HL-60 (cell line): ENCODE measurements at places on chromosomes 1 and 21.

GRCh38 chr1:155504207-155504606, 58.4 kb downstream of the ASH1L start:
- DNase-seq: no peak

DNA sequence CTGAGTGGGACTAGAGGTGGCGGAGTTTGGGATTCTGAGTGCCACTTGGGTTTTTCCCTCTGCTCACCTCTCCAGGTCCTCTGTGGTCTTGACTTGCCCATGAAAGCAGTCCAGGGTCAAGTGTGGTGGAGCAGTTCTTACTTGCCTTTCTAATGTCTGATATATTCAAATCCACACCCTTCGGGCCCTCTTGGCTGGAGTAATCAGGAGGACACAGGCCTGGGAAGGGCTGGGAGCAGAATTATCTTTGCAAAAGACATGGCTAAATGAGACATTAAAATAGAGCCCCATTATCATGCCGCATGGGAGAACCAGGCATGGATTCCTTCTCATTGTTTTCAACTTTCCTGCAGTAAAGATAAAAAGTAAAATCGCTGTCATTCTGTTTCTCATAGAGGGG, 74.0 kb downstream of the NFASC start:
- no peak for DNase-seq

GRCh38 chr1:210654176-210654981, 325.7 kb downstream of the HHAT start:
- DNase-seq: no peak

GRCh38 chr1:59071876-59072582, 224.9 kb upstream of the FGGY start:
- no peak for DNase-seq

DNA sequence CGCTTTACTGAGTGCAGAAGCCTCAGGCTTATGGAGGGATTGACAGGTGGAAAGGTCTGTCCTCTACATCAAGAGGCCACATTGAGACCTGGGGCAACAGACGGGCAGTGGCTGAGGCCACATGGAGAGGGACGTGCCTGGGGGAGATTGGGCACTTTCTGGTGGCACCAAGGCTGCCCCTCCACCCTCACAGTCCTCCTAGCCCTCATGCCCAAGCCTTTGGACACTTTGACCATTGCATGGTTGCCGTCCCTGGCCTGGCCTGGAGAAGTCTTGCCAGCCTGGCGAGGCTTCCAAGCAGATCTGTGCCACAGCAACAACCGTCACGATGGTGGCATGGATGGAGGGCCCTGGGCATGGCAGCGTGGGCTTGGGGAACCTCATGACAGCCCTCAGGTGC, 192.1 kb upstream of the VAMP3 start:
- DNase-seq: no peak

DNA sequence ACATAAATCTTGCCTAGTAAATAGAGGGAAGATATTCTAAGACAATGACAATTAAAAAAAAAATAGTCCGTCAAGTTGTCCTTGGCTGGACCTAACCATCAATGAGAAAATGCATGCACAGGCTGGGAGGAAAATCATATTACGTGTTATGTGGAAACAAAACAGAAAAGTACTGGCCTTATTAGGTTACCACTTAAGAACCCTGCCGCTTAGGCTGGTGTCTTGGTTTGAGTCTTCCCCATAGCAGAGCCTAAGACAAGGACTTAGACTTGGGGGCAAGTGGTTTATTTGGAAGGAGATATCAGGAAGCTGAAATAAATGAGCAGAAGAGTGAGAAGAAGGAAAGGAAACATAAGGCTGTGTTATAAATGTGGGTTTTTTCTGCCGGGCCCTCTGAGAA, 186.4 kb downstream of the MRPL39 start:
- no peak for DNase-seq

- no peak for DNase-seq
These were observed 258.5 kb downstream of the OMA1 start for GRCh38 chr1:58287894-58288623.

DNA sequence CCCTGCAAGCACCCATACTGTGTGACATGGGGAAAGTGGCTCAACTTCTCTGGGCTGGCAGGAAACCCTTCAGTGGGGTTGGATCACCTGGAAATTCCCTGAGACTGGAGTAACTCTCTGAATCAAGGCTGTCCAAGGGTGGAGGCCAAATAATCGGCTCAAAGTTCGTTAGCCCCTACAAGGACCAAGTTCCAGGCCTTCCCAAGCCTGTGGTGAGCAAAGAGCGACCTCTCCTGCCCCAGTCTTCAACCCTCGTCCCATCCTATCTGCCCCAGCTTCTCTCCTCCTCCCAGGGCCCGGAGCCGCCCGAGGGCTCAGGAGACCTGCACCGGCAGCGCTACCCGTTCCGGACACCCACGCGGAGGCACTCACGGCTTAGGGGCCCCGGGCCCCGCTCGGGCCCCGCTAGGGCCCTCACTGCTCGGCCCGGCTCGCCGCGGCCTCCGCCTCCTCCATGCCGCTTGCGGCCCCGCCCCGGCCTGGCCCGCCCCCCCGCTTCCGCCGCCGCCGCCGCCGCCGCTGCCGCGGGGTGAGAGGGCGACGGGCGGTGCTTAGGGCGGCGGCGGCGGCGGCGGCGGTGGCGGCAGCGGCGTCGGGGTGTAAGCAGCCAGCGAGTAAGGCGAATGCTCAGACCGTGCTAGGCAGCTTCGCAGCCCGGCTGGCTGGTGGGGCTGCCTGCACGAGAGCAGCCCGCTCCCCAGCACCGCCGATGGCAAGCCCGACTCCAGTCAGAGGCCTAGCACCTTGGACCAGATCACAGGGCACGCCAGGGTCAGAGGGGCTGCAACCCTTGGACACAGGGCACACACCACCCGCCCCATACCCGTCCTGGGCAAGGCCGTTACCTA, at the start of gene POMGNT1:
Gene POMGNT1 (minus strand): TSS at position 471 of the 848 bp plus-strand sequence. CDS start 613 bp downstream, outside the sequence.
- DNase-seq: peak; percentile 45

DNA sequence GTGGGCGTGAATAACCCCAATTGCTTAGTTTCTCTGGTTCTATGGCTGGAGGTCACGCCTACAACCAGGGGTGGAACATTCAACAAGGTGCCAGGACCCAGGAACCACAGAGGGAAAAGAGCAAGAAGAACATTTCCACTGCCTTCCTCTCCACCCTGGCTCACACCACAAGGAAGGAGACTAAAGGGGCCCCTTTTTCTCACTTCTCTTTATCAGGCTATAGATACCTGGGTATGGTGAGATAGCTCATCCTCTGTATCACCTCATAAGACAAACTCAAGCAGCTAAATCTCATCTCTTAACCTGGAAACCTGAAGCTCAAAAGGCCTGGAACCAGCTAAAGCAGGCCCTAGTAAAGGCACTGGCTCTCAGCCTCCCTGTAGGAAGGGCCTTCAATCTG, 438.8 kb upstream of the OLFM3 start:
- DNase-seq: no peak

DNA sequence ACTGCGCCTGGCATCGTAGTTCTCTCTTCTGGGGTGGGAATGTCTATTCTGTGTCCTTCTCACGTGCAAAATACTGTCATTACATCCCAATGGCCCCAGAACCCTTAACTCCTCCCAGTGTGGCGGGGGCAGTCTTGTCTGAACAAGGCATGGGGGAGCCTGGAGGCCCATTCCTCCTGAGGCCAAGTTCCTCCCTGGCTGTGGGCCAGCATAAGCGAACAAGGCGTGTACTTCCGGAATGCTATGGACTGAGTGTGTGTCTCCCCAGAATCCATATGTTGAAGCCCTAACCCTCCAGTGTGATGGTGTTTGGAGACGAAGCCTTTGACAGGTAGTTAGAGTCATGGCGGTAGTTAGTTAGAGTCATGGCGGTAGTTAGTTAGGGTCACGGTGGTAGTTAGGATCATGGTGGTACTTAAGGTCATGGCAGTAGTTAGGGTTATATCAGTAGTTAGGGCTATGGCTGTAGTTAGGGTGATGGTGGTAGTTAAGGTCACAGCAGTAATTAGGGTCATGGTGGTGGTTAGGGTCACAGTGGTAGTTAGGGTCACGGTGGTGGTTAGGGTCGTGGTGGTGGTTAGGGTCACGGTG, 71.0 kb downstream of the PRKCZ start:
- DNase-seq: no peak

DNA sequence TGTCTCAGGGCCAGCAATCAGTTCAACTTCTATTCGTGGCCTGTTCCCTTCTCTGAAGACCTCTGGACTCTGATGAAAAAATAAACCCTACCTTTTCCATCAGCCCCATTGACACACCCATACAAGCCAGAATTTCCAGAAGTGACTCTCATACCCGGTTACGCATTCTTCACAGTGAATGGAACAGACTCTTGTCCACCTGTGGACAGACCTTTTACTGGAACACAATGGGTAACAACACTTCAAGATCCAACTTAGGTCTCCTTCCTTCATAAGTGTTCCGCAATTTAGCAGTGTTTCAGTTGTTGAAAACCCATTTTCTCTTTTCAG, 2.6 kb upstream of the NPL start:
- DNase-seq: no peak

DNA sequence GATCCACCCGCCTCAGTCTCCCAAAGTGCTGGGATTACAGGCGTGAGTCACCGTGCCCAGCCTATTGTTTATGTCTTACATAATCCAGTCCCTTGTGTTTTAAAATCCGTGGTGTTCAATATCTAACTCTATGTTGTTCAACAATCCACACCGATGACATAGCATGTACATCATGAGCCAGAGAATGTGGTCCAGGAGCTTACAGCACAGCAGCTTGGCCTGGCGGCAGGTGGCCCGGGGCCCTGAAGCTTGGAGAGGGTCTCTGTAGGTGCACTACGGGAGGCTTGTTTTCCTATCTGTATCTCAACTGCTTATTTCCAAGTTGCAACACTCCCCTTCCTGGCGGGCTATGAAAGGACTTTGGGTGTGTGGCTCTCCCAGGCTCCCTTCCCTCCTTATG, 138.4 kb downstream of the ADSS2 start:
- DNase-seq: no peak

- no peak for DNase-seq
These were observed 74.3 kb downstream of the TBX15 start for GRCh38 chr1:118913818-118914217.

GRCh38 chr21:30101967-30102366, 64.6 kb downstream of the CLDN17 start:
- no peak for DNase-seq

DNA sequence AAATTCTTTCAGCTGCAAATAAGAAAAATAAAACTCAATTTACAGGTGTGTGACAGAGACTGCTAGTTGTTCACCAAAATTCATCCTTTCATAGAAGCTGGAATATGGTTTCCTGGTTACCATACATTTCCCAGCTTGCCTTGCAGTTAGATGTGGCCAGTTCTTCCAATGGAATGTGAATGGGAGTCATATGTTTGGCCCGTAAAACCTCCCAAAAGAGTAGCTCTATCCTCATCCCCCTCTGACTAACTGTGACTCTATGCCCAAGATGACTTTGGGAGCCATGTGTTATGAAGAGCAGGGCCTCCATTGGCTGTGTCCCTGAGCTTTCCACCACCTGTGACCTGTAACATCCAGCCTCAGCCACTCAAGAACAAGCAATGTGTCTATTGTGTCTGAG, 90.6 kb upstream of the NGF start:
- DNase-seq: no peak

DNA sequence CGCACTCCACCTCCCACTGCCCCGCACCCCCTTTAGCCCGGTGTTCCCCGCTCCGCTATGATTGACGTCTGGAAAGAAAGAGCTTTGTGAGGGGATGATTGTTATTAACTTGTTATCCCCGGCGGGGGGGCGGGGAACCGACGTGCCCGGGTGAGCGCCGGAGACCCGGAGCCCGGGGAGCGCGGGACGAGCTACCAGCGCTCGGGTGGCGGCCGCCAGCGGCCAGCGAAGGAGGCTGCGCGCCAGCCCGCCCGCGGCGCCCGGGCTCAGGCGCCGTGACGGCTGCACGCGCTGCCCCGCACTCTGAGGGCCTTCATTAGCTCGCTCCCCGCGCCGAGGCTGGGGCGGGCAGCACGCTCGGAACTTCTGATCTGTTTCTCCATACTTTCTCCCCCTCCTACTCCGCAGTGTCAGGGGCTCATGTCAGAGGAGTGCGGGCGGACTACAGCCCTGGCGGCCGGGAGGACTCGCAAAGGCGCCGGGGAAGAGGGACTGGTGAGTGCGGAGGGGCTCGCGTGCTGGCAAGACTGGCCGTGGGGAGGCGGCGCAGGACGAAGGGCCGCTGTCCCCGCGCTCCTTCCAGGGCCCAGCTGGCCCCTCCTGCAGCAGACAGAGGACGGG, 2.1 kb downstream of the LHX8 start:
- DNase-seq: no peak

DNA sequence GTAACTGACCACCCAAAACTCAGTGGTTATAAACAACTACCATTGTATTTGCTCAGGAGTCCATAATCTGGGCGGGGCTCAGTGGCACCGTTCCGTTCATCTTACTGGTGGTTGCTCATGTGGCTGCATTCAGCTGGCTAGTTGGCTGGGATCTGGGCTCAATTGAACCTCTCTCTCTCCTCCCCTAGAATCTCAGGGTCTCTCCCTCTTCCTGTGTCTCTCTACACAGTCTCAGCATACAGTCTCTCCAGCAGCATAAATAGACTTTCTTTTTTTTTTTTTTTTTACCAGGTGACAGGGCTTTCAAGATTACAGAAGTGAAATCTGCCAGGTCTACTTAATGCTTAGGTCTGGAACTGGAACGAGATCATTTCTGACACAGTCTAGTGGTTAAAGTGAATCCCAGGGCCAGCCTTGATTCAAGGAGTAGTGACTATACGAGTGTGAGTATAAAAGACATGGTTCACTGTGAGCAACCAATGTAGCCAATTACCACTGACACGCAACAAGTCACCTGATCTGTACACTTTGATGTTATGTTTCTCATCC, 193.7 kb upstream of the ESRRG start:
- no peak for DNase-seq

DNA sequence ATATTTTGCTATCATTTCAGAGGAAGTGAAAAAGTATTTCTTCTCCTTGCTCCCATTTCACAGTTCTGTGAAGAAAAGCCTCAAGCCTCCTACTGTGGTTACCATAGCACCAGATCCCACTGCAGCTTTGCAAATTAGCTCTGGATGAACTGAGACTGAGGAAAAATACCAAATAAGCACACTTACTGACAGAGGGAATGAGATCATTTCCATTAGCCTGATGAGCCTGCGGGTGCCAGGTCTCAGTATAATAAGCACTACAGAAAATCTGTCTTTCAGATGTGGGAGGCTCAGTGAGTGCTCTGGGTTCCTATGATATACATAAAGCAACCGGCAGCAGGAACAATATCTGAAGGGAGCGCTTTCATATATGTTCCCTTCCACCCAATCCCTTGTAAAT, 21.4 kb downstream of the XKR8 start:
- no peak for DNase-seq

DNA sequence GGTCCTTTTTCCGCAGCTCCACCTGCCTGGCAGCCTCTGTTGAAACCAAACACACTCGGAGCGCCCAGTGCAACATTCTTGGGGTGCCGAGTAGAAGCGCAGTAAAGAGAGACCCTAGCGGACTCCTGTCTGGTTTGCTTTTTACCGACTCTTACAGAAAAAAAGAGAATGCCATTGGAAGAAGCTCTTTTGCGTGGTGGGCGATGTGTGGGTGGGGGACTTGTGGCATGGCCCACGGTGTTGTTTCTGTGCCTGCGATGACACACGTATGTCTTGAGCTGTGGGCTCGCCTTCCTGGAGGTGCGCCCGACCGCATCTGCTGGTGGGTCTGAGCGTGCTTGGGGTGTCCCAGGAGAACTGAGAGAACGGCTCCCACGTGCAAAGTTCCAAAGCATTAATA, 7.3 kb upstream of the BARHL2 start:
- no peak for DNase-seq
